Activated naive CD4-positive, alpha-beta T cell (primary cell): ENCODE measurements at places on chromosomes 2 and 18.
A peak's percentile ranks its signal among the peaks of the same experiment; 100 is the strongest.

- no peak for DNase-seq
Measured at GRCh38 chr2:156890529-156891148, 366.9 kb upstream of the GALNT5 start.

- DNase-seq = no peak
Measured at GRCh38 chr2:142582317-142582716, 295.1 kb upstream of the KYNU start.

GRCh38 chr2:75022516-75022915 lies 64.1 kb downstream of the POLE4 start:
- no peak for DNase-seq

GRCh38 chr2:220315098-220315823 lies 687.8 kb downstream of the SLC4A3 start:
- no peak for DNase-seq

GRCh38 chr2:85181134-85181631 lies 48.0 kb downstream of the TCF7L1 start:
- no peak for DNase-seq

DNA sequence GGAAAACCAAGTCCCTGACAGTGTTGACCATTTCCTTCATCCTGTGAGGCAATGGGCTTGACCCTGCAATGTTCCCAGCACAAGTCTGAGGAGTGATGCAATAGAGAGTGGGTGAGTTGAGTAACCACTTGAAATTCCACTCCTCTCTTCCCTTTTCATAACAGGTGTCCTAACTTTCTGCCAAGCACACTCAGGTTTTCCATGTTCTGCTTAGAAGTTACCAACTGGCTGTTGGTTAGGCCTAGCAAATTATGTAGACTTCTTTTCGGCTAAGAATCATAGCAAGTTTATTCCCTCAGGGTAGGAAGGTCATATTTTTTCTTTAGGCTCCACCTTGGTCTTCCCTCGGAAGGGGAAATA lies 11.5 kb downstream of the GNLY start:
- DNase-seq = no peak

DNA sequence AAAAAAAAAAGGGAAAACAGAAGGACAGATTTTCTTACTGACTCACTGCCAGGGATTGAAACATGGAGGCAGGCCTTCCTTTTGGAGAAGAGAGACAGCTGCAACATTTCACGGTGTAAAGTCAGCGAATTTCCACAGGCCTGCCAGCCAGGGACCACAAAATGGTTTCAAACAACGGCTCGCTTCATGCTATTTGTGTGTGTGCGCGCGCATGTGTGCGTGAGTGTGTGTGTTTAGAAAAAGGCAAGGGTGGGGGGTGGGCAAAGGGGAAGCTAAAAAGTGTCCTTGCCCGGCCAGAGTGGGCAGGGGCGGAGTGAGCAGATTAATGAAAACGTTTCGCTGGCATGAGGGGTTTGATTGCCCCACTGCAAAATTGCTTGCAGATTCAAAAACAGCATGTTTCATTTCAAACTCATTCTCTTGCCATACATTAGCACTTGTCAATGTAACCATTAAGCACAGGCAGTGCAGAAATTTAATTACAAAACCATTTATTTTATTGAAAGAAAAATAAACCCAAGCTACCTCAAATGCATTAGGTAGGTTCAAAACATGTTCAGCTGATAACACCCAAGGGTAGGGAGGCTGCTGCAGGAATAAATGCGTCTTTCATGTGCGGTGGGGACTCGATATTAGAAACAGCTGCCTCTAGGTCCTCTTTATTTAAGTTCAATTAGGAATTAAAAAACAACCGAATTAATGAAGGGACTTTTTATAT lies 182.1 kb upstream of the SIX2 start:
- no peak for DNase-seq

DNA sequence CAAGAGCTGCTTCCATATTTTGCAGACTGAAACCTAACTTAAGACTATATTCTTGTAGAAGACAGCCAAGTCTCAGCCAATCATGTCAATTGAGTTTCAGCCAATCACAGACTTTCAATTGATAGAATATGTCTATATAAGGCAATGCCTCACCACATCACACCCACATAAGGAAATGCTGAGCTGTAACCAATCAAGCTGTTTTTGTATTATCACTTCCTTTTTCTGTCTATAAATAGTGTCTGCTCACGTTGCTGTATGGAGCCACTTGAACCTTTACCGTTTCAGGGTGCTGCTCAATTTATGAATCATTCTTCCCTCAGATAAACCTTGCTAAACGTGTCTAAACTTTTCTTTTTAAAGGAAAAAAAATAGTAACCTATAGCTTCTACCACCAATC lies 1554.4 kb upstream of the LRRTM1 start:
- no peak for DNase-seq

DNA sequence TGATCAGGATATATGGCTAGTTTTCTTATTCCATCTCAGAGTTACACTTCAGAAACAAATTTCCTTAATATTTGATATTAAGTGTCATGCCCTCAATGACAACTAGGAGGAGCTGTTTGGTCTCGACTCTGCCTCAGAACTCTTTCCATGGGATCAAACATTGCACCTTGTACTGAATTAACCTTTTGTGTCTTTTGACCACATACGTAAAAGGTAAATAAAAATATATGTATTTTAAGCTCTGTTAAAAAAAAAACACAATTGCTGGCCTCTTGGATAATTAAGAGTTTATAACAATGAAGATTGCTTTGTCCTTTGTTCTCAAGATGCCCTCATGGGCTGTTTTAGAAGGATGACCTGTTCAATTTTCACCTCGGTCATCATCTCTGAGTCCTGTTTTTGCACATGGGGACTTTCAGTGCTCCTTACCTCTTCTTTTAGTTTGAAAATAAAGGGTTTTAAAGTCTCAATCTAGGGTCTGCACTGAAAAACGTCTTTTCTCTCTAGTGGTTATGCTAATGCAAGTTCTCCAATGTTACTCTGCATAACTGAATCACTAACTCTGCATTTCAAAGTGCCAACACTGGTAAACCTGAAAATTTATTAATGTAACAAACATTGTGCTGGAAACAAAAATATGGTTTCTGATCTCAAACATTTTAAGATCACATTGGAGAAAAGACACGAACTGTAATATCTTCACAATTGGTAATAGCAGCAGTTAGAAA lies 18.8 kb upstream of the FN1 start:
- no peak for DNase-seq

DNA sequence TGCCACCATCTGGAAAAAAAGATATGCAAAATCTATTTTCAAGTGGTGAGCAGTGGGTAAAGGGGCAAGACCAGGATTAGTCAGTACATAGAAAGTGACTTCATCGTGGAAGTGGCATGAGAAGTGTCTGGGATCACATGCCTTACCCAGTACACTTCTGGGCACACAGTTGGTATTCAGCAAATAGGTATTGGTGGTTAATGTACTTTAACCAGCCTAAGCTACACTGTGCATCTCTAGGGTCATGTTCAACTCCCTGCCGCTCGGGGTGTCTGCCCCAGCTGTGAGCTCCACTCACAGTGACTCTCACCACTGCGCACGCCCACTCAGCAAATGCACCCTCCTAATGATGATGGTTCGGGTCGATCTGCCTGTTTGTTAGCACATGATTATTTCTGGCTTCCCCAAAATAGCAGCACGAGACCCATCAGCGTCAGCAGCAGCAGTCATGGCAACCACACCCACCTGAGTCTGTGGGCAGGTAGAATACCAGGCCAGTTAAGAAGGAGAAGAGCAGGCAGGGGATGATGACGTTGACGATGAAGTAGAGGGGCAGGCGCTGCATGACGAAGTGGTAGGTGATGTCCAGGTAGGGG lies 11.1 kb downstream of the CHRNA1 start:
- no peak for DNase-seq

- DNase-seq = no peak
Measured at GRCh38 chr18:37965572-37965970, 400.0 kb upstream of the CELF4 start.

GRCh38 chr2:43854671-43855070 lies 15.9 kb downstream of the ABCG8 start:
- no peak for DNase-seq

DNA sequence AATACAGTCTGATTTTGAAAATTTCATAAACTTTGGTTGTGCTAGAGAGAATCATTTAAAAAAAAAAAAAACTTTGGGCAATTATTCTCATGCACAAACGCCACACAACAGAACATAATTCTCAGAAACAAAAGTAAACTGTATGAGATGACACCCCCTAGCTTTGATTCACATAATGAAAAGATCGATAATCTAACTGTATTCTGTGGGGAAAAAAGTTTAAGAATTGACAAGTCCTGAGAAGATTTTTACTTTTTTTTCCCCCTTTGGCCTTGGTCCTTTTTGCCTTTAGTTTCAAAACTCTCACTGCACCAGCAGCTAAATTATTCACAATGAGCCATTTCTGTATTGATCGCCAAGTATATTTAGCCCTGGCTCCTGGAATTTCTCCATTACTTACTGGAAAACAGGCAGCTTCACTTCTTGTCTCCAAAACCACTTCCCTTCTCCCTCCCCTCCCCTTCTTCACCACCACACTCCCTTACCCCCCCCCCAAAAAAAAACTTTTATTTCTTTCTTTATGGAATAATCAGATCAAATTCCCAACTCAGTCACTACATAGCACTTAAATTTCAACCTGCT lies 2.0 kb downstream of the IKZF2 start:
- DNase-seq = no peak

DNA sequence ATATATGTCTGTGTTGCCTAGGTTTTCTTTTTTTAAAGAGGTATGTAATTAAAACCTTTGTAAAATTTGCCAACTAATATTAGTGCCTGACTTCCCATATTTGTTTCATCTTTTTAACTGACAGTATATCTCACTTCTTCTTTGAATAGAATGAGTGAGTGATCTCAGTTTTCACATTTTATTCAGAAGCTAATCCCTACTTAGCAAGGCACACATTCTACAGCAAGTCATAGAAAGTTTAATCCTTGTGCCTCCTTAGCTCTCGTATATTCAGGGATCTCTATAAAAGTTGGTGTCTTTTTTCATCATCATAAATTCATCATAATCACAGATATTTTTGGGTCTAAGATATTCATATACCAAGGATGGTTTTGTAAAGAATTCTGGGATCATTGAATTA lies 66.6 kb downstream of the RIF1 start:
- no peak for DNase-seq

DNA sequence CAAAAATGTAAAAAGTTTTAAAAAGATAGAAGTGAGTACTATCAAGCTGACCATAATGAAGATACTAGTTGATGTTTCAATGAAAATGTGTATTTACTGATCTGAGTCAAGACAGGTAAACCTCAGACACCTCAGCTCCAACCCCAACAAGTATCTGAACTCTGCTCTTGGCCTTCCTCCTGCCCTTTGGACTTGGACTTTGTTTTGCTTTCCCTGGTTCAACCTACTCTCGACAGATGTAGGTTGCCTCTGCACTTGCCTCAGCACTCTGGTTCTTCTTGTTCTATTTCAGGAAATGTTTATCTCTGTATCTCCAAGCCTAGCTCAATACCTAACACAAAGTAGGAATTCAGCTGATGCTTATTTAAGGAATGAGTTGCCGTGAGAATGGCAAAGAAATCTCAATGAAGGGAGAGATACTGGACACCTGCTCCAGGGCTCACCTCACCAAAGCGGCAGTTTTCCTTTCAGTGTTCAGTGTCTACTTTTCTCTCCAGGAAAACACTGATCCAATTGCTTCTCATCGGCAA lies 248.8 kb upstream of the CTAGE1 start:
- no peak for DNase-seq

GRCh38 chr2:228681426-228681825 lies 499.9 kb upstream of the SPHKAP start:
- no peak for DNase-seq

DNA sequence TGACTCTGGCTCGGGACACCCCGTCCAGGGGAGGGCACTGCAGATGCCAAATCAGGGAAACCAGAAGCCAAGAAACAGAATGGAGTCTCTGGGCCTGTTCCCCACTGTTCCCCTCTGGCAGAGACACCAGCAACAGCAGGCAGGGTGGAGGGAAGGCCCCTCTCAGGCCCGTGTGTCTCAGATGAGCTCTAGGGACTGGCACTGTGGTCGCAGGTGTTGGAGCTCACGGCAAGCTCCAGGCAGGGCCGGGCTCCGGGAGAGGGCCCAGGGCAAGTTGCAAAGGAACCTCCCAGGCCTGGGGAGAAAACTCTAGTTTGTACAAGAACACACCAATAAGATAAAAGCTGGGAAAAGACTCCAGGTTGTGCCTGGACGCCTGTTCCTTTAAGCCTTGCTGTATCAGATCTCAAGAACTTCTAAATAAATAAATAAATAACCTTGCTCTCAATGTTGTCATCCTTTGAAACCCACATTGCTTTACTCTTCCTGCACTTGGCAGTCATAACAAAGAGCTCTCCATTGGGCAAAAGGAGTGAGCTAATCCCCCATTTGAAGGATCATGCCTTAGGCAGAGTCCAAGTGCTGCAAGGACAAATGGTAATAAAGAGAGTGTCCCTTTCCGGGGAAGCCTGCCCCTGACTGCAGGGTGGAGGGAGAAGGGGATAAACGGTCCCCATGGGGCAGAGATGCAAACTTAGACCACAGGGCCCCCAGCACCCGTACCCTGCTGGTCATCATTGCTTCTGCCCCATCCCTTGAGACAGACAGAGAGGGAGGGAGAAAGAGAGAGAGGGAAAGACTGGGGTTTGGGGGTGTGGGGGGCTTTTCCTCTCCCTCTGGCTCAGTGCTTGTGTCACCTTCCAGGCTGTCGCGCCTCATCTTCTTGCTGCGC lies 33.3 kb downstream of the CNGA3 start:
- no peak for DNase-seq

- DNase-seq = no peak
Measured at GRCh38 chr2:20534913-20535801, 88.3 kb downstream of the RHOB start.

GRCh38 chr2:80068038-80068731 lies 236.4 kb downstream of the LRRTM1 start:
- DNase-seq = no peak

- DNase-seq = peak; percentile 79
Measured at GRCh38 chr2:215311625-215312396, at the start of gene ATIC. Gene ATIC (plus strand): TSS chr2:215312059. CDS start chr2:215312143, 84 bp downstream.

DNA sequence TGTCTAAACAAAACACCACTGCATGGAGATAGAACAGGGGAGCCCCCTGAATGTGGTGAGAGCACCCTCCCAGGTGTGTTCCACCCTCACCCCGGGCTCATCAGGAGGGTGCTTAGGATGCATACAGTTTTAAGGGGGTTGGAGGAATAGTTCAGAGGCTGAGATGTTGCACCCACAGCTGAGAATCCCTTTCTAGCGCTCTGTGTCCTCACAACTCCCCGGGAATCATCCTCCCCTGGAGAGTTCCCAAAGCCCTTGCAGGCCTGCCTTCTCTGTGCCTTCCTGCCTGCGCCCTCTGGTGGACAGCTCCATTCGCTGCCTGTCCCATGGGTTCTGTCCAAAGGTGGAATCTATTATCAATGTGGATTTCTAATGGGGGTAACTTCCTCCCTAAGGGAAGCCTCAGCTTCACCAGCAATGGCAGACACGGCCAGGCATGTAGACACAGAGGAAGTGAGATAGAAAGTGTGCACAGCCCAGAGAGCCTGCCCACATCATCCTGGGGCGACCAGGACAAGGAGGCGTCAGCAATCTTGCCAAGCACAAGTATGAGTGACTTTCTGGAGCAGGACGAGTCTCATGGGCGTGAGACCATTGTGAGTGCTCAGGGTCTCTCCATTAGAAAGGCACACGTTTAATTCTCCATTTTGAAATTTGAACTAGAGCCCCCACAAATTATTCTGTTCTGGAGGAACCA lies 1.2 kb upstream of the UGT1A5 start:
- peak; percentile 55 for DNase-seq

GRCh38 chr2:112566104-112566503 lies 18.3 kb upstream of the CHCHD5 start:
- DNase-seq = no peak

GRCh38 chr2:230347659-230348305 lies 20.8 kb downstream of the SP140L start:
- DNase-seq = no peak
